ENCODE measurements at places on chromosomes 11 and 22.

DNA sequence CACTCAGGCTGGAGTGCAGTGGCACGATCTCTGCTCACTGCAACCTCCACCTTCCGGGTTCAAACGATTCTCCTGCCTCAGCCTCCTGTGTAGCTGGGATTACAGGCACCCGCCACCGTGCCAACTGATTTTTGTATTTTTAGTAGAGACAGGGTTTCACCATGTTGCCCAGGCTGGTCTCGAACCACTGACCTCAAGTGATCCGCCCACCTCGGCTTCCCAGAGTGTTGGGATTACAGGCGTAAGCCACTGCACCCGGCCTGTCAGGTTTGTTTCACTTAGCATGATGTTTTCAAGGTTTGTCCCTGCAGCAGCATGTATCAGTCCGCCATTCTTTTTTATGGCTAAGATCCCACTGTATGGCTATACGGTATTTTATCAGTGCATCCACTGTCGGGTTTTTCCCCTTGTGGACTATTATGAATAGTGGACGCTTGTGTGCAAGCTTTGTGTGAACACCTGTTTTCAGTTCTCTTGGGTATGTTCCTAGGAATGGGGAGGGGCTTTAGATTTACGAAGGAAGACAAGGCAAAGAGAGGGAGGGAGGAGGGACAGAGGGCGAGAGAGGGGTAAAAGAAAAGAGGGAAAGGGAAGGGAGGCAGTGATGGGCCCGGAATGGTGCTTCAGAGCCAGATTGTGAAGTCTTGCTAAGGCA, 13.9 kb upstream of the CDC42EP2 start:
- no peak for DNase-seq

DNA sequence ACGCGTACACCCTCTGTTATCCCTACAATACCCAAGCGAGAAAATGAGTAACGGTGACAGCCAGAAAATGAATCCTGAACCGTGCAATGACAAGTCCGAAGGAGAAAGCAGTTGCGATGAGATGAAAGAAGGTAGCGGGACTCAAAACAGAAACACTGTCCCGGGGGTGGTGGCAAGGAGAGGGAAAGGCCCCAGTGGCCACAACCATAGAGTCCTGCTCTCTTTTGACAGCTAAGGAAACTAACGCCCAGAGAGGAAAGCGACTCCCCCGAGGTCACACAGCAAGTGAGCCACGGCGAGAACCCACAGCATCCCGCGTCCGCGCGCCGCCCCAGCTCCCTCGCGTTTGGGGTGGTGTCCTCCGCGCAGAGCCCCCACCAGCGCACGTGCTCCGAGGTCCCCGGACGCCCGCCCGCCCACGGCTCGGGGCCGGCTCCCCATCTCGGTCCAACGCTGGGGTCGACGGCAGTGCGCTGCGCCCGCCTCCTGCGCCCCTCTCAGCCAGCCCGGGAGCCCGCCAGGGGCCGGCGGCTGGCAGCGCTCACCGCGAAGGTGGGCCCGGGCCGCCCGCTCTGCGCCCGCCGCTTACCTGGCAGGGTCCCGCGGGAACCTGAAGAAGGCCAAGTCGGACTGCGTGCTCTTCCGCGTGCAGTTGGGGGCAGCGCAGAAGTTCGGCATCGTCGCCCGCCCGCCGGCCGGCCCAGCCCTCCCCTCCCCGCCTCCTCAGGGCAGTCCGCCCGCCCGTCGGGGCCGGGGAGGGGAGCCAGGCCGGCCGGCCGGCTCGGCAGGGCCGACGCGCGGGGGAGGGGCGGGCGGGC, 564 bp downstream of the THAP12 start:
- peak; percentile 50 for DNase-seq

- DNase-seq: no peak
These were observed 4.2 kb upstream of the SYN3 start for GRCh38 chr22:33062361-33062760.

GRCh38 chr22:44917372-44918165, 92.2 kb downstream of the PHF21B start:
- DNase-seq: no peak

DNA sequence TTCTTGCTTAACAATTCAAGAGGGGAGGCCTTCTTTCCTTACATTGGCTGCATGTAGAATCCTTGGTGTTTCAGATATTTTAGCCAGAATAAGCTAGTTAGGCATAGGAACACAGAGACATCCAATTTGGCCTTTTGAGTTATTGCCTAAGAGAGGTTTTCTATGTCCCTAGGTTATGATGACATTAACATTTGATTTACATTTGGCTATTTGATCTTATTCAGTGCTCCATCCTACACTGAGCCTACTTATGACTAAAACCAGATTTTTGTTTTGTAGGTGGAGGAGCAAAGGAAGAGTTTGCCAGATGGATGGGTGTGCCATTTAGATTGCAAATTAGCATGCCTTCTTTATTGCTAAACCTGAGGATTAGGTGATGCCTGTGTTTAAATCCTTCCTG, 11.1 kb upstream of the SLC37A2 start:
- no peak for DNase-seq

- DNase-seq: no peak
These were observed 11.7 kb upstream of the IGSF22 start for GRCh38 chr11:18737642-18738041.

DNA sequence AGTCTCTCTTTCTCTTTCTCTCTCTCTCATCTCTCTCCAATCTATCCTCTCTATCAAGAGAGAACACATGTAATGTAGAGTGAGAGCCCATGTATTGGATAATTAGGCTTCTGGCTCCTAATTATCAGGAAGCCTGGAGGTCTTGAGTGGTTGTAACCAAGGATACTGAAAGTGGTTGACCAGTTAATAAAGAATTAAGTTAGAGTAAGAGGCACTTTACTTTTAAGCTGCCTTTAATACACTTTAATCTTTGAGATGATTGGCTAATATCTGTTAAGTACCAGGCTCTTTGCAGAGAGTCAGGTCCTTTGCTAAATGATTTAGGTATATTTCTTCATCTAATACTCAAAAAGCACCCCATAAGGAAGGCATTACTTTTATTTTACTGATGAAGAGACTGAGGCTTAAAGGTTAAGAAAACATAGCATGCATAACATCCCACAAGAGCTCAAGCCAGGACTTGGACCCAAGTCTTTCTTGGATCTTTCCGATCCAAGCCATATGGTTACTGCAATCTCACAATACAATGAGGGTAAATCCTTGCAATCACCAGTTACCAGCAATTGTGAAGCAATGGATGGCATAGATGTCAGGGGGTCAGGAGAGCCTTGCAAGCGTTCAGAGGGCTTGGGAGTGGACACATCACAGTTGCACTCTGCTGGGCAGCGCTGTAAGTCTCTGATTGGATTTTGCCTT, 22.1 kb downstream of the CD44 start:
- DNase-seq: no peak

DNA sequence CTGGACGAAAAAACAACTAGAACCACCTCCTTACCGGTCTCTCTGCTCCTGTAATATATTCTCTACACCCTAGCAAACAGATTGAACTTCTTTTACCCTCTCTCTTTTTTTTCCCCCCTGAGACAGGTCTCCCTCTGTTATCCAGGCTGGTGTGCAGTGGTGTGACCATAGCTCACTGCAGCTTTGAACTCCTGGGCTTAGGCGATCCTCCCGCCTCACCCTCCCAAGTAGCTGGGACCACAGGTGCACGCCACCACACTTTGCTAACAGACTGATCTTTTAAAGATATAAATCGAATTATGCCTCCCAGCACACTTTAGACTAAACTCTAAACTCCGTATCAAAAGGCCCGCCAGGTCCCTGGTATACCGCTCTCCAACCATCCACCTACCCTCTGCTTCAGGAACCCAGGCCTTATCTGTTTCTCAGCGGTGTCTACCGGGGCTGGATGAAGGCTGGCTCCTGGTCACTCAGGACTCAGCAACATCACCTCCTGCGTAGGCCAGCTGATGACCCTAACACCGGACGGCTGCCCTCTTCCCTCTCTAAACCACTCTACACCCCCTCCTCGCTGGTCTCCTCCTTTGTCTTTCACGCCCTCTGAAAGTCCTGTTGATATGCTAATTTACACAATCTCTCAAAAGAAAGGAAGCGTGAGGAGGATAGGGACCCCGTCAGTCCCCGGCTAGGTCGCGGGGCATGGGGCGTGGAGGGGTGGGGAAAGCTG, 745 bp downstream of the C22orf39 start:
- DNase-seq: no peak

DNA sequence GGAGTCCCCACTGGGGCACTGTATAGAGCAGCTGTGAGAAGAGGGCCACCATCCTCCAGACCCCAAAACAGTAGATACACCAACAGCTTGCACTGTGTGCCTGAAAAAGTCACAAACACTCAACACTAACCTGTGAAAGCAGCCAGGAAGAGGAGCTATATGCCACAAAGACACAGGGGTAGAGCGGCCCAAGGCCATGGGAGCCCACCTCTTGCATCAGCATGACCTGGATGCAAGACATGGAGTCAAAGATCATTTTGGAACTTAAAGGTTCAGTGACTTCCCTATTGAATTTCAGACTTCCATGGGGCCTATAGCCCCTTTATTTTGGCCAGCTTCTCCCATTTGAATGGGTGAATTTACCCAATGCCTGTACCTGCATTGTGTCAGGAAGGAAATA, 29.7 kb upstream of the CYB5R3 start:
- DNase-seq: no peak

GRCh38 chr22:27962268-27963044, 43.4 kb upstream of the PITPNB start:
- no peak for DNase-seq

GRCh38 chr11:22244986-22245592, 52.2 kb downstream of the ANO5 start:
- peak; percentile 11 for DNase-seq

DNA sequence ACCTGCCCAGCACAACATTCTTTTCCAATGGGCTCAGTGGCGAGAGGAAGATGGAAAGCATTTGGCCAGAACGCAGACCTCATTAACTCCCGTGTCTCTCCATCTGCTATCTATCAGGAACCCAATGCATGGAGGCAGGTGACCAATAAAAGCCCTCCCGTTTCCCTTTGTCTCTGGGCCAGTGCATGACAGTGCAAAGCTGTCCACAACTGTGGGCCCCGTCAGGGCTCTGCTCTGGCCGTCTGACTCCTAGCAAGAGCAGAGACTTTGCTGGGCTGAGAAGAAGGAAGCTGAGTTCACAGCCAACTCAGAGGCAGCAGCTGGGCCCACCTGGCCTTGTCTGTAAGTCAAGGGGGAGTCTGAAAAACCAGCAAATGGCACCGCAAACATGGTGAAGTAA, 177.8 kb downstream of the TENM4 start:
- no peak for DNase-seq

DNA sequence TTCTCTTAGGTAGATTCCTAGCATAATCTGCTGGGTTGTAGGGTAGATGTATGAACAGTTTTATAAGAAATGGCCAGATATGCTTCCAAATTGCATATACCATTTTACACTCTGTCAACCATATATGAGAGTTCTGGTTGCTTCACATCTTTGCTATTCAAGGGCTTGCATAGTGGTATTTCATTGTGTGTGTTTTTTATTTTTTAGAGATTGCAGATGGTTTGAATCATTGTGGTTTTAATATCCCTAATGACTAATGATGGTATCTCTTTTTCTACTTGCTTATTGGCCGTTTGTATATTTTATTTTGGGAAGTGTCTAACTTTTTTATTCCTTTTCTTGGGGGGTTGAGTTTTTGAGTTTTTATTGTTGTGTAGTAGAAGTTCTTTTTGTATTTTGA, 26.9 kb downstream of the RNF214 start:
- no peak for DNase-seq

DNA sequence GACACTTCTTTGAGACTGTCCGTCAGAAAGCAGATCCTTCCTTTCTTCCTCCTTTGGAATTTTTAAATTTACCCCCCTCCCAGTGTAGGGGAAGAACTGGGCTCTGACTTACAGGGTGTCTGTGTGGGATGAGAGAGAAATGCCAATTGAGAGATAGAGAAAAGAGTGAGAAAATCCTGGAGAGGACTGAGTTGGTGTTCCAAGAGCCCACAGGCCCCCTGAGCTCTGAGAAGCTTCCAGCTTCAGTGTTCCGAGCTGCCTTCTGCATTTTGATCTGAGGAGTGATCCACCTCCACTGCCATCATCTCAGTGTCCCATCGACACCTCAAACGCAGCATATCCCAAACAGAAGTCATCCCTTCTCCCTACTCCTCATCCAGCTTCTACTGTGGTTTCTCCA, 70.7 kb upstream of the GRK3 start:
- DNase-seq: no peak

- DNase-seq: peak; percentile 40
These were observed 1.0 kb upstream of the ADSL start for GRCh38 chr22:40345271-40345670.

GRCh38 chr22:43624144-43624998, 187.7 kb downstream of the EFCAB6 start:
- no peak for DNase-seq

GRCh38 chr11:97048481-97048880, 658.7 kb downstream of the JRKL start:
- DNase-seq: no peak

DNA sequence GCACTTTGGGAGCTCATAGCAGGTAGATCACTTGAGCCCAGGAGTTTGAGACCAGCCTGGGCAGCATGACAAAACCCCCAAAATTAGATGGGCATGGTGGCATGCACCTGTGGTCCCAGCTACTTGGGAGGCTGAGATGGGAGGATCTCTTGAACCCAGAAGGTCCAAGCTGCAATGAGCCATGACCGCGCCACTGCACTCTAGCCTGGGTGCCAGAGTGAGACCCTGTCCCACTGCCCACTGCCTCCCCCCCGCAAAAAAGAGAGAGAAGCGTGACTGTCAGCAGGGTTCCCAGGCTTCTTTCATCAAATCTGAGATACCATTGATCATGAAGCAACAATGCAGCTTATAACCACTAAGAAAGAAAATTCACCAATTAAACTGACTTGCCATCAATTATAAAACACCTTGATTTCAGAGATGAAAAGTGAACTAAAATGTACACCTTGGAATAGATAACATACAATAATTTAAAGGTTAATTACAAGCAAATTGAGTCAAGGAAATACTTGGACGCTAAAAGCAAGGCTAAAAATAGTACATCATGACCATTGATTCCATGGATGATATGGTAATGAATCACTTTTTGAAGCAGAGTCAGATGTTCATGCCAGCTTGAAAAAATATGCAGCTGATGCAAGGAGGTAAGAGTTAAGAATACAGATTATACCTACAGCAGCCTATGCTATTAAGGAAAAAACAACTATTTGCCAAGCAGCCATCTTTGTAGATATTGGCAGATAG, 90.8 kb upstream of the ALKBH3 start:
- DNase-seq: no peak

DNA sequence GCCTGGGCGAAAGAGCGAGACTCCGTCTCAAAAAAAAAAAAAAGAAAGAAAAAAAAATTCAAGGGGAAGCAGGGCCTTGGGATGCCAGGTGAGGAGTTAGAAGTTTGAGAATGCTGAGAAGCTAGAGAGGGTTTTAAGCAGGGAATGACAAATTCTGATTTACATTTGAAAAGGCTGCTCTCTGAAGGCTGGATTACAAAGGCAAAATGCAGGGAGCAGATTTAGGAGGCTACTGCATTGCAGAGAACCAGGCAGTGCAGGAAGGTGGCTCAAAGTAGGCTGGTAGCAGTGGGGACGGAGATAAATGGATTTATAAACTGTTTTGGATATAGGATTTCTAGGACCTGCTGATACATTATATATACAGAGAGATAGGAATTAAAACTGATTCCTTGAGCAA, 66.6 kb downstream of the KCNC1 start:
- no peak for DNase-seq

All from CD4-positive, alpha-beta T cell treated with Interleukin-1 beta for 1 hour (primary cell).